ENCODE measurements at places on chromosomes 2 and 18.
A peak's percentile ranks its signal among the peaks of the same experiment; 100 is the strongest.

DNA sequence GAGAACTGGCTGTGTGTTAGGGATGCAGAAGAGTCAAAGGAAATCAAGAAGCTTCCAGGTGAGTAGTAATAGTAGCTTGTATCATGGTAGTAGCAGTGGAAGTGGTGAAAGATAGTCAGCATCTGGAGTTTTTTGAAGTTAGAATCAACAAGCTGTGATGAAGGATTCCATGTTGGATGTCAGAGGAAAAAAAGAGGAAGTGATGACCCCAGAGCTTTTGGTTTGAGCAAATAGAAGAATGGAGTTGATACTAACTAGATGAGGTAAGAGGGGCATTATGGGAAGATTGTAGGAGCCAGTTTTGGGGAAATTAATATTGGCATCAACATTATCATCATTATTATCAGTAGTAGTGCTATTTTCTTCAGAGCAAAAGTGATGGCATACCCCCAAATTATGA is 542.2 kb downstream of the XIRP2 start:
- no peak for DNase-seq

GRCh38 chr2:95345081-95345562 is 48.0 kb downstream of the KCNIP3 start:
- no peak for DNase-seq

DNA sequence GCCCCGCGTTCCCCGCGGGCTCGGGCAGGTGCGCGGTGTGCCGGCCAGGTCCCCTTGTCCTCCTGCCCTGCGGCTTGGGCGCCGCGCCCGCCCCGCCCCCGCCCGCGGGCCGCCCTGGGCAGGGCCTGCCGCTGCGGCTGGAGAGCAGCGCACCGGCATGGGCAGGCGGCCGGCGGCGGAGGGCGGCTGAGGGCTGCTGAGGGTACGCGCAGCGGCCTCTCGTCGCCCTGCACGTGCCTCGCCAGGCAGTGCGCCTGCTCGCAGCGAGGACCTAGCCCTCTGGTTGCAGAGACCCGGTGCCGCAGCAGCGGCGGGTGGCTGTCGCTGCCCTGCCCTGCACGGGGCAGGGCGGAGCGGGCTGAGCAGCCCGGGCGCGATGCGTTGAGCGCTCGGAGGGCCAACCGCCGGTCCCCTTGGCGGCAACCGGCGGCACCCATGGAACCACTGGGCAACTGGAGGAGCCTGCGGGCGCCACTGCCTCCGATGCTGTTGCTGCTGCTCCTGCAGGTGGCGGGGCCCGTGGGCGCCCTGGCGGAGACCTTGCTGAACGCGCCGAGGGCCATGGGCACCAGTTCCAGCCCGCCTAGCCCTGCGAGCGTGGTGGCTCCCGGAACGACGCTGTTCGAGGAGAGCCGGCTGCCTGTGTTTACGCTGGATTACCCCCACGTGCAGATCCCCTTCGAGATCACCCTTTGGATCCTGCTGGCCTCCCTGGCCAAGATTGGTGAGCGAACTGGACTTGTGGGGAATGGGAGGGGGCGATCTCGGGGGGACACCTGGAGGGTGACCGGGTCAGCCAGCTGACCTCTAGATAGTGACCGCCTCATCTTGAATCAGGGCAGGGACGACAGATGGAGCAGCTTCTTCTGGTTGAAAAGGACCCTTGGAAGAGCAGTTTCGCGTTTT is at the start of gene SLC9A2:
Gene SLC9A2, plus strand, starts transcription at position 140 of the 906 bp plus-strand sequence. Its CDS starts 296 bp downstream, at position 436.
- peak; percentile 17 for DNase-seq

DNA sequence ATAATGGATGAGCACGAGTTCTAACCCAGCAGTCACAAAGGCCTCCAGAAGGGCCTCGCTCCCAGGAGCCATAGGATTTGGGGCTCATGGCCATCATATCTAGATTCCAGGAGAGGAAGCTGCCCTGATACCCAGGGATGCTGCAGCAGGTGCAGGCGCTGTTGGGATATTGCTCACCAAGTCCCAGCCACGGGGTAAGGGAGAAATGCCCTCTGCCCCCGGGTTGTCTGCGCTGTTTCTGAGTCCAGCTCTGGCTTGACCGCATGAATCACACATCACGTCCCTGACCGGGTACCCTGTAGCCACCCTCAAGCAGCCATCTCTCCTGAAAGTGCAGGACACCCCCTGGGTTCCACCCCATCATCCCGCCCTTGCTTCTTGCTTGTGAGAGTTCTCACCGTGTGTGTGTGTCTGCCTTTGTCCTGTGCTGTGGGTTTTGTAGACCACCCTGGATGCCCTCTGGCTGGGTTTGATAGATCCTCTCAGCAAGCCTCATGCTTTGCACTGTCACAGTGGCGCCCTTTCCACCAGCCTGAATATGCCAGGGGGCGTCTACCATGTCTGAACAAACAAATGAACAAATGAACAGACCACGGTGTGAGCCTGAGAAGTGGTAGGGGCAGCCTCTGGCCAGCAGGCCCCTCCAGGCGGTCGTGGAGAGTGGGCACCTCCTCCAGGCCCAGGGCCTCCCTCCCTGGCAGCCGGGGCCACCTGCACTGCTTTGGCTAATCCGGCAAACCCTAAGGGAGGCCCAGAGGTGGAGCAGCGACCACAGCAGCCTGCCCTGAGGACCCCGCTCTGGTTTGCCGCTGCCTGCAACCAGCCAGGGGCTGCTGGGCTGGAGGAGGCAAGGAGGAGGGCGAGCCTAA is 32.1 kb downstream of the ADRA2B start:
- DNase-seq: no peak

DNA sequence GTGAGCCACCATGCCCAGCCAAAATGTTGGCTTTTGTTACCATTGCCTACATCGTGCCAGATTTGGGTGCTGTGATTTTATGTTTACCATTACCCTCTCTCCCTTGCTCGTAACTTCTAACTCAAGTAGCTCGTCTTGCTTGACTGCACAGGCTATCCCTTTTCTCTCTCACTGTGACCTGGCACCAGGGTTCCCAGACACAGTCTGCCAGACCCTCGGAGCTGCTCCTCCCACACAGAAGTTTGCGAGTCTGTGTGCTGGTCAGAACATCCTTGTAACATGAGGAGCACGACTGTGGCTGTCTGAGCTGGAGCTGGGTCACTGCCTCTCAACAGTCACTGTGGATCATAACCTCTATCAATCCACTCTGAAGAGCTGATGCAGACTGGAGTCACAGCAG is 152.5 kb upstream of the ACKR3 start:
- DNase-seq: no peak

DNA sequence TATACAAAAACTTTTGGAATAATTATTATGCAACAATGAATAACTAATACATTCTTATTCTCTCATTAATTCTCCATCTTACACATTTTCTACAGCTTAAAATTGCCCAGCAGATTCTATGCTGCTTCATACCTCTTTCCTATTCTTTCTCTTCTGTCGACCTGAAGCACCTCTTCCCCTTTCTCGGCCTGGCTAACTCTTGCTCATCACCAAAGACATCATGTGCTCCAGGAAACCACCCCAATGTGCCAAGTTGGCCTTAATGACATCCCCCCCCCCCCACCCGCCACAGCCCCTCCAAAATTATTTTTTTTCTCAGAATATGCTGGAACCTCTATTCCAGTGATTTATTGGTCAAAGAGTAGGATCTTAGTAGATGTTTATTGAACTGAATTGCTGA is 43.6 kb downstream of the ZNF521 start:
- DNase-seq: peak; percentile 45

DNA sequence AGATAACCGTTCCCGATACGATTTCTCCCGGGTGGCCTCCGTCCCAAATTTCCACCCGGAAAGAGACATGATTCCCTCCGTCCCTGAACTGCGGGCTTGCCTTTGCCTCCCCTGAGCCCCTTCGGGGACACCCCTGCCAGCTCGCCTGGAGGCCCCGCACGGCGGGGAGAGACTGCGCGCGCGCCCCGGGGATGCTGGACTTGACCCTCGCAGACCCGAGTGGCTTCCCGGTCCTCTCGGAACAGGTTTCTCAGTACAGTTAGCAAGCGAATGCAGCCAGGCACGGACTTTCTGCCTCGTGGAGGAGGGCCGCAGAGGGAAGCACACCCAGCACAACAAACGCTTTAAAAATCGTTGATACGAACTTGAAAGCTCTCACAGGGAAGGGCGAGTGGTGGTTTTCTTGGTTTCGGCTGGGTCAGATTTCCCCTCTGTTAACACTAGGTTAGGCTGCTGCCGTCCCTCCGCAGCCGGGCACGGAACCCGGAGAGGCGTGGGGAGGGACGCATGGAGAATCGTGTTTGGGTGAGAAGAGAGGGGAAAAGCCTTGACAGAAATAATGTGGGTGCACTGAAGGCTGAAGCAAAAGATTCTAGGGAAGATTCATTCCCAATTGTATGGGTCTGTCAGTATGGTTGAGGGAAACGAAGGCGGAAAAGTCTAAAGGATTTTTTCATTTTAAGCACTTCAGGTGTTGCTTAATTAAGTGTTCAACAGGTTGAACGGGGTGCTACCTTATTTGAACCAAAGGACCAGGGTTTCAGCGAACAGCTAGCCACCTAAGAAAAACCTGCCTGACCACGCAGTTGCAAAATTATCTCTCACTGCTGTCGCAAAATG is 916 bp downstream of the TNFRSF11A start:
- no peak for DNase-seq

DNA sequence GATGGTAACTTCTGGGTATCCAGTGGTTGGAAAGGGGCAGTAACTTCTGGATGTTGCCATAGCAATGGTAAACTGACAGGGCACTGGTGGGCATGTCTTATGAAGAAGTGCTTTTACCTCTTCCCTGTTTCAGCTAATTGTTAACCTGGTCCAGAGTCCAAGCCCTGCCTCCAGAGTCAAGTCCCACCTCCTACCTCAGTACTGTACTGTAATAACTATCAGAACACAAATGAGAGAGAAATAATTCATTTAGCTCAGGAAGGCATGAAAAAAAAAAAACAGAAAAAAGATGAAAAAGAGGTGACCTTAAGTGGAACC is 237.0 kb downstream of the ZNF804A start:
- no peak for DNase-seq

GRCh38 chr18:25288340-25288938 is 63.5 kb downstream of the ZNF521 start:
- no peak for DNase-seq

- no peak for DNase-seq
Measured at GRCh38 chr2:120105360-120105759, 92.5 kb downstream of the EPB41L5 start.

- peak; percentile 61 for DNase-seq
Measured at GRCh38 chr2:177143444-177143843, 69.2 kb upstream of the HNRNPA3 start.

- DNase-seq: no peak
Measured at GRCh38 chr18:35172451-35173035, 68.3 kb upstream of the ZNF397 start.

- DNase-seq: no peak
Measured at GRCh38 chr2:206526416-206526815, 83.1 kb downstream of the ADAM23 start.

GRCh38 chr2:181660181-181660580 is 3.3 kb upstream of the CERKL start:
- DNase-seq: no peak

- DNase-seq: no peak
Measured at GRCh38 chr2:72813841-72814240, 12.0 kb downstream of the EXOC6B start.

DNA sequence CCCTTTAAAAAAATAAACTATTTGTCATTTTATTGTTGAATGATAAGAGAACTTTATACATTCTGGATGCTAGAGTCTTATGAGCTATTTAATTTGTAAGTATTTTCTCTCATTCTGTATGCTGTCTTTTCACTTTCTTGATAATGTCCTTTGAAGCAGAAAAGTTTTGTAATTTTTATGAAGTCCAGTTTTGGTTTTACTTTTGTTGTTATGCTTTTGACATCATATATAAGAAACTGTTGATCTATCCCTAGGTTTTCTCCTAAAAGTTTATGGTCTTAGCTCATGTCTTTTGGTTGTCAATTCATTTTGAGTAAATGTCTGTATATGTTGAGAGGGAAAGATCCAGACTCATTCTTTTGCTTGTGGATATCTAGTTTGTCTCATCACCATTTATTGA is 52.5 kb downstream of the TMEM247 start:
- DNase-seq: no peak

GRCh38 chr2:211867845-211868451 is 670.7 kb downstream of the ERBB4 start:
- DNase-seq: no peak

DNA sequence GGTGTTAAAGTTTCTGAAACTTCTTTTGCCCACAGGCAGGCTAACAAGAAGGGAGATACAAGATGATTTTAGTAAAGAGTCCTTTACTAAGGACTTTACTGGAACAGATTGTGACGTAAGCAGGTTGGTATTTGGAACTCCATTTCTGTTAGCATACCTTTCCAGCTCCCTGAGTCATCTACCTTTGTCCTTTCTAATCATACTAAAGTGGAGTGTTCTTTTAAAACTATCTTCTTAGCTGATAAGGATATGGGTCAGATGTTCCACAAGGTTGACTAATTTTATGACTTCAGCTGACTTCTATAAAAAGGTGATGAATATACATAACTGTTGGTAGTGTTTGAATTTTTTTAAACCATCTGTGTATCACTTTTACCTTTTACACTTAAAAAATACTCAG is 21.1 kb downstream of the UGP2 start:
- DNase-seq: no peak

DNA sequence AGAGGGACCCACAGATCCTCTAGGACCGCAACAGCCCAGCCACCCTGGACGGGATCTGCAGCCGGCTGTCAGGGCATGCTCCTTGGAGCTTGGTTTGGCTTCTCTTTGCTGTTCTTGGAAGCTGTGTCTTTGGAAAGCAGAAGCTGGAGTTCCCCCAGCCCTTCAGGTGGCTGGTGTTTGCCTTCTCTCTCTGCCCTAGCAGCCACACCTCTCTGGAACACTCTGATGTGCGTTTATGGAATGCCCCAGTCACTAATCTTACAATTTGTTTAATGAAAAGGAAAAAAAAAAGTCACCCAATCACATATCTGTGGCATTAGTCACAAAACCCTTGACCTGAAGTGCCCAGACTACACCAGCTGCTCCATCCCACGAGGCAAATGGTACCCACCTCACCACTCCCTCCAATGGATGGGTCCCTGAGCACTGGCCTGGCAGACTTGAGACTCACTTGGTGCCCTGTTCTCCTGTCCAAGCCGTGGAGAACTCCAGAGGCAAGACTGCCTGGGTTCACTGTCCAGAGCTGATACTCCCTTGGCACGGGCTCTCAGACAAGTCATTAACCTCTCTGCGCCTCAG is 70.2 kb upstream of the DAPL1 start:
- DNase-seq: no peak

GRCh38 chr18:50320719-50321118 is 33.2 kb upstream of the CXXC1 start:
- no peak for DNase-seq

DNA sequence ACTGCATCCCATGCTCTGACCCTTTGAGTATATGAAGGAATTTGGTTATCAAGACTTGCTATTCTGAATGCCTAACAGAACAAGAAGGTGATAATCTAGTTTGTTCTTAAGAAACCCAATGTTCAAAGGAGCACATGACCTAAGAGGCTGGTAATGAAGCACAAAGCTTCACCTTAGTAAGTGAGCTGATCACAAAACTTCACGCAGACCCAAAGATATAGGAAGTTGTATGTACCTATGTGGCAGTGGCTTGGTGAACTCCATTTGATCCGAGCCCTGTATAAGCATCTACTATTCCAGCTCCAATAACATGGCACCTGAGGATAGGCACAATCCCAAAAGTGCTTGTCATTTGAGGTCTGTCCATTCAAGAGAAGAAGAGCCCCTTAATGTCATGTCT is 78.6 kb downstream of the ANKRD44 start:
- DNase-seq: no peak
